ENCODE measurements at places on chromosomes 3 and 15. TPM values are rescaled to one million over a fixed set of nuclear protein-coding genes. Genes with fewer than 3 reads are reported as not detected.

DNA sequence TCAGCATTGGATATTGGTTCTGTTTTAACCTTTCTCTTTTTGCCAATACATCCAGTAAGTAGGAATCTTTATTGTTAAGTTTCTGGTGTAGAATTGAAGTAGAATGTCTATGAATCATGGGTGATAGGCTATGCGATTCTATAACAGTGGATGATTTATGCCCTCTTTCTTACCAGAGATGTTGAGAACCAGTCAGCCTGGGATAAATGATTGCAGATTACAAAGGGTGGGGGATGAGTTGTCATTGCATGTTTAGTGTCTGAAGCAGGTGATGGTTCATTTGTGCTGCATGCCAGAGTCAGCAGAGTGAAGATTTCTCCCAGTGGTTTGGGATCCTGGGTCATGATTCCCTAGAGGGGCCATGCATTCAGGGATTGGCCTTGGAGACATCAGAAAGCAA, 14.3 kb downstream of the RETNLB start:
- no peak for DNase-seq

GRCh38 chr3:158847452-158847821, 45.6 kb downstream of the MFSD1 start:
- peak; percentile 22 for DNase-seq

- DNase-seq = no peak
Measured at GRCh38 chr3:158788446-158788845, 13.4 kb upstream of the MFSD1 start.

DNA sequence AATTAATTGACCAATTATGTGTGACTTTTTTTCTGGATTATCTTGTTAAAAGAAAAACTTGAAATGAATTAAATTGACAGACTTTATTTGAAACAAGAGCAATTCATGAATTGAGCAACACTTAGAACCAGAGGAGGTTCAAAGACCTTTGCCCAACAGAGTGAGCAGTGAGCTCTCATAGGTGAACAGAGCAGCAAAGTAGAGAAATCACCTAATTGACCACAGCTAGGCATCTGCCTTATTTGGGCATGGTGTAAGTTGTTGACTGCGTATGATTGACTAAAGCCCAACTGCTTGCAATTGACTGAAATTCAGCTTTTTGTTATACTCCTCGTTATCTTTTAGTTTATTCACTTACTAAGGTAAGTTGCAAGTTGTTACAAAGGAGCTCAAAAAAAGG, 1216.0 kb upstream of the ALCAM start:
- no peak for DNase-seq

- no peak for DNase-seq
Measured at GRCh38 chr3:128330214-128330842, 136.4 kb downstream of the DNAJB8 start.

DNA sequence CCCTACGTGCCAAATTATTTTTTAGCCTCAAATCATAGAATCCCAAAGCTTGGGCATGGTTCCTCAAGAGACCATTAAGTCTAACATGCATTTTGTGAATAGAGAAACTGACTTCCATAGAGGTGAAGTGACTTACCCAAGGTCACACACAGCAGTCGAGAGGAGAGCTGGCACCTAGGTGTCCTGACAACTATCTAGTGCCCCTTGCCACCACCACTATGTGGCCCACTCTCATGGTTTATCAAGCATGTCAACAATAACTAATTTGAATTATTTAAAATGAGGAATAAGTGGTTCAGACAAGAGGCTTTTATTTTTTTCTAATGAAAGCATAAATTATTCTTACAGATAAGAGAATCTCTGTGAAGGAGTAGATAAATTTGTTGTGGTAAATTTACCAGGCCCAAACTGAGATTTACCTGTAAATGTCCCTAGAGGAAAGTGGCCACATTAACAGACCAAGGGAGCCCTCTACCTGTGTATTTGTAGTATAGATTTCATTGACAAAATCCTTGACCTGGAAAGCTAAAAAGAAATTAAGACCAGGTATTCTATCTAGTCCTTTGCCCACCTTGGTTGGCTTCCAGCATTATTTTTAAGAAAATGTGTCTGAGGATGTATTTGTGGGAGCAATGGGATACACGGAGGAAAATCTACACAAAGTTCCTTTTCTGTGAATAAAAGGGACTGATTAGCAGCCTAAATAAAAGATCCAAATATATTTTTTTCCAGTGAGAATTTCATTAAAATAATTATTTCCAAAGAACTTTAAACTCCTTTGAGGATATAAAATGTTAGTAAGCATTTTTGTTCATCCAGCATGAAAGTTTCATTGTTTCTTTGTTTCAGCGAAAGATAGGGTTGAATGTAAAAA, 49.1 kb downstream of the IQCH start:
- peak; percentile 65 for DNase-seq

GRCh38 chr3:13839253-13839652, 40.6 kb downstream of the WNT7A start:
- DNase-seq = no peak

GRCh38 chr3:15726043-15726442, 71.7 kb downstream of the ANKRD28 start:
- DNase-seq = peak; percentile 8

GRCh38 chr3:153313302-153313965, 151.4 kb downstream of the RAP2B start:
- peak; percentile 27 for DNase-seq

DNA sequence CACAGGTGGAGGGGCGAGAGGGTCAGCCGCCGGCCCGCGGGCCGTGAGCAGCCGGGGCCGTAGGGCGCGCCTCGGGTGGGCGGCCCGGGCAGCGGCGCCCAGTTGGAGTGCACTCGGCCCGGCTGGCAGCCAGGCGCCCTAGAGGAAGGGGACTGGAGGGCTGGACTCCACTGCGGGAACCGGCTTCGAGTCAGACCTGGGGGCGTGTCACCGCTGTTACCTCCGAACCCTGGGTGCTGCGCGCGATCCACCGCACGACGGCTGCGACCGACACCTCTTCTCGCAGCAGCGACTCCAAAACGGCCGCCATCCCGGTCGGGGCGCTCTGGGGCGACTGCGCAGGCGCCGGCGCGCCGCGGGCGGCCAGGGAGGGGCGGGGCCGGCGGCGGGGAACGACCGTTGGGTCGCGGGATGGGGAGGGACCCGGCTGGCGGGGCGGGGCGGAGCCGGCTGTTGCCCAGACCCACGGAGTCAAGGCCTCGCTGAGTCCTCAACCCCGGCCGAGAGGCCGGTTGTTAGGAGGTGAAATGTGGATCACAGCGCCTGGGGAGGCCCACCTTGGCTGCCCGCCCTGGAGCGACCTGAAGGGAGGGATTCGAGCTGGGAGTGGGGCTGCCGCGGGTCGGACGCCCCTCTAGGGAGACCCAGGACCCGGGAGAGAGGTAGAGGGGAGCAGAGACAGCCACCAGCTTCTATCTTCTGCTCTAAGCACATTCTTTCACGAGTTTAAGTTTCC, at the start of gene CDAN1:
CDAN1 (minus strand) TSS at position 336 of the 736 bp plus-strand sequence; CDS start at position 310, 26 bp downstream.
- peak; percentile 75 for DNase-seq

DNA sequence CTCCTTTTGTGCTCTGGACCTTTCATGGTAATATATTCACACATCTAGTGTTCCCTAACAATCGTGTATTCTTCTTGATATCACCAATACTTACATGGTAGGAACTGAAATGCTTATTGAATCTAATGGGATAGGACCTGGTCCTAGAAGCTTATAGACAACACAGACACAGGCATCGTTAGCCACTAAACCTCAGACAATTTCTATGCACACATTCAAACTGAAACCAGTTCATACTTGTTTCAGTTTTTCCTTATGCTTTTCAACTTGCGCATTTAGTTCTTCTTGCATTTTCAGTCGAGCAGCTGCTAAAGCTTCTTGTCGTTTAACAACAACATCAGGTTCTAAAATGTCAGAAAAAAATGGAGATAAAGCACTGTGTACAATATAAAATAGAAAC, 2.3 kb downstream of the SELENOS start:
- DNase-seq = no peak

GRCh38 chr15:49101536-49101935, 53.9 kb downstream of the COPS2 start:
- peak; percentile 31 for DNase-seq

- DNase-seq = no peak
Measured at GRCh38 chr15:39682366-39682765, 100.3 kb downstream of the FSIP1 start.

- no peak for DNase-seq
Measured at GRCh38 chr3:138461246-138461645, 26.8 kb downstream of the ESYT3 start.

The RNU5B-1 gene
- not detected for total RNA-seq

The EPHA6 gene
- total RNA-seq = not detected
